ENCODE measurements at places on chromosomes 13 and 19.

DNA sequence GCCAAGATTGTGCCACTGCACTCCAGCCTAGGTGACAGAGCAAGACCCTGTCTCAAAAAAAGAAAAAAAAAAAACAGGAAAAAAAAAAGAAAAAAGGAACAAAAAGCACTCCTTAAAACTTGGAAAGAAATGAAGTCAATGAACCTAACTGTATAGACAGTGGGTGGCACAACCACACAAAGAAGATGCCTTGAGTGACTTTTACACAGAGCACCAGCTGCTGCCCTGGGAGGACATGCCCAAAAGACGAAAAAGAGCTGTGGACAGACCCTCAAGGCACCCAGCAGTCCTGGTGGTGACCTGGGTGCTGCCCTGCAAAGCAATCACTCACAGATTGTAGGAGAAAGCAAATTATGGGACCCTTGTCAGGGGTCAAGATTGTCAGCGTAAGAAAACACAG lies 5.9 kb upstream of the LAMP1 start:
- no peak for ATAC-seq

GRCh38 chr19:53552001-53552721 lies 14.2 kb downstream of the ZNF331 start:
- no peak for ATAC-seq

- peak; percentile 37 for ATAC-seq
Observed at GRCh38 chr13:37194428-37194861, 89.0 kb upstream of the CSNK1A1L start.

DNA sequence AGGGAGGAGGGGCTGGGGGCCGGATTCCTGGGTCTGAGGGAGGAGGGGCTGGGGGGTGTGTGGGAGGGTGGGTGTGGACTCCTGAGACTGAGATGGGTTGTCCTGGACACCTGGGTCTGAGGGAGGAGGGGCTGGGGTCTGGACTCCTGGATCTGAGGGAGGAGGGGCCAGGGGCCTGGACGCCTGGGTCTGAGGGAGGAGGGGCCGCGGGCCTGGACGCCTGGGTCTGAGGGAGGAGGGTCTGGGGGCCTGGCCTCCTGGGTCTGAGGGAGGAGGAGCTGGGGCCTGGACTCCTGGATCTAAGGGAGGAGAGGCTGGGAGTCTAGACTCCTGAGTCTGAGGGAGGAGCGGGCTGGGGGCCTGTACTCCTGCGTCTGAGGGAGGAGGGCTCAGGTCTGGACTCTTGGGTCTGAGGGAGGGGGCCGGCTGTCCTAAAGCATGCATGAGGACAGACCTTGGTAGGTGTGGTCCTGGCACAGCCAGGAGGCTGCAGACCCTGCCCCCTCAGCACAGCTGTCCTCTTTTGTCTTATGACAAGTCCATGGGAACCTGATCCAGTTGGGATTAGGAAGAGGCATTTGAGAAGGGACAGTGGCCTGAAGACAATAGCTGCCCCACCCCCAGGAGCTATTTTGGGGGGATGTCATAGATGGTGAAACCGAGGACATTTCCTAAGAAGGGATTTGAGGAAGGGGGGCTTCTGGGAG lies 1.3 kb downstream of the TNNT1 start:
- no peak for ATAC-seq

DNA sequence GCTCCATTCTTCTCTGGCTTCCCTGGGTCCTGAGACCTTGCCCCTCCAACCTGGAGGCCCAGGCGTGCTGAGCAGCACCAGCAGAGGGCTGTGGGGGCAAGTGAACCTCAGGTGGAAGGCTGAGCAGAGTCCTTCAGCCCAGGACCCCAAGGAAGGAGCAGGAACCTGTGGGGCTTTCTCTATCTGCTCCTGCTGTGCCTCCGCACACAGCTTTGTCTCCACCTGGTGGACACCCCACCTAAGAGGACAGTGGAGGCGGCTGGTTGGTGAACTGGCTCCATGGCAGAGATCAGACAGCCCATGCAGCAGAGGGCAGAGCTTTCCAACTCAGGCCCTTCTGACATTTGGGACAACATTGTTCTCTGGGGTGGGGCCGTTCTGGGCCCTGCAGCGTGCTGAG lies 19.7 kb downstream of the ZFR2 start:
- ATAC-seq: peak; percentile 76

DNA sequence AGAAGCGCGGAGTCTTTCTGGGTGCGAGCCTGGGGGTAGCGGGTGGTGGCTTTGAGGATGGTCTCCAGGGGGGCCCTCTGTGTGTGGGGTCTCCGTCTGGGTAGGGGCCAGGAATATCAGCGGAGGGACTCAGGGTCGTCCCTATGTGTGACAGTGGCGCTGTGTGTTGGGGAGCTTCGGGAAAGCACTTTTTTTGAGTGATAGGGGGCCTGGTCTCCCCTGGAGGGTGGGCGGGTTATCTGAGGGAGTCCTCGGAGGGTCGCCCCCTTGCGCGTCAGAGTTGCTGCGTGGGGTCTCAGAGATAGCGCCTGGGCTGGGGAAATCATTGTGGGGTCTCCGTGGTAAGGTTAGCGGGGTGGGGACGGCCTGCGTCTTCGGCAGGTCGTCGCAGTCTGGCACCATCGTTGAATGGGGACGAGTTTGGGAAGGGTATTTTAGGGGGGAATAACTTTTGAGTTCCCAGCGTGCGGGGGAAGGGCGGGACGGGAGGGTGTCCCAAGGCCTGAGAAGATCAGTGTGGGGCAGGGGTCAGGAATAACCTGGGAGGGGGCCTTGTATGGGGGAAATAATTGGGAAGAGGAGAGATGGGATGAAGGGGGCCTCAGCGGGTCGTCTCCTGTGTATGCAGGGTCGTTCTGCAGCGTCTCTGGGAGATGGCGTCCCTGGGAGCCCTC lies 857 bp downstream of the IER2 start:
- ATAC-seq: no peak

- no peak for ATAC-seq
Observed at GRCh38 chr13:27961227-27962085, 7.7 kb downstream of the CDX2 start.

GRCh38 chr19:33287438-33287837 lies 14.9 kb downstream of the CEBPA start:
- ATAC-seq: no peak

GRCh38 chr13:102757006-102757405 lies 16.6 kb downstream of the TEX30 start:
- ATAC-seq: no peak

DNA sequence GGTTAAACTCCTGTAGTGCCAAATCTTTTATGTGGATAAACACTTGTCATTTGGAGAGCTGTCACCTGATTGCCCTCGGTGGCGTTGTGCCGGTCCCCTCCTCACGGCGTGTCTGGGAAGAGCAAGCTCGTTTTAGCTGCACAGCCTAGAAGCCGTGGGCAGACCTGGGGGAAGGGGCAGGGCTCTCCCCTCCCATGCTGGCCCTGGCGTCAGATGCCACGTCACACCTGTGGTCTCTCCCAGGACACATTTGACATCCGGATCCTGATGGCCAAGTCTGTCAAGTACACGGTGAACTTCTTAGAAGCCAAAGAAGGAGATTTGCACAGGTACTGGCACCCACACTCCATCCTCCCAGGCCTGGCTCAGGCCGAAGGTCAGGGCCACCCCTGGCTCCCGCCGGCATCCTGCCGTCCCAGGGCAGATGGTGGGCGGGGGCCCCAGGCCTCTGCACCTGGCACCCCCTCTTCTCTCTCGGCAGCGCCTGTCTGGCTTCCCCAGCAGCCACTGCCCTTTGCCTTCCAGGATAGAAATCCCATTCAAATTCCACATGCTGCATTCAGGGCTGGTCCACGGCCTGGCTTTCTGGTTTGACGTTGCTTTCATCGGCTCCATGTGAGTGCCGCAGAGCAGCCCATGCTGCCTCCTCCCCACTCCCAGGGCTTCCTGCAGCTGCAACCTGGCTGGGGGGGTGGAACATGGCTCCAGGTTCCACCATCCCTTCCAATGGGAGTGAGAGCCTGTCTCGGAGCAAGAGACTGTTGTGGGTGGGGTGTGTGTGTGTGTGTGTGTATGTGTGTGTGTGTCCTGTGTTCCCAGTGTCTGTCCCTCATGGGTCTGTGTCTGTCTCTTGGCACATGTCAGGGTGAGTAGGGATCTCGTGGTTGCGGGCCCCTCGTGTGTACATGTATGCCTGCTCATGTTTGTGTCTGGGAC lies 8.8 kb downstream of the YIPF2 start:
- ATAC-seq: no peak

- no peak for ATAC-seq
Observed at GRCh38 chr13:40439928-40440327, 226.5 kb downstream of the FOXO1 start.

DNA sequence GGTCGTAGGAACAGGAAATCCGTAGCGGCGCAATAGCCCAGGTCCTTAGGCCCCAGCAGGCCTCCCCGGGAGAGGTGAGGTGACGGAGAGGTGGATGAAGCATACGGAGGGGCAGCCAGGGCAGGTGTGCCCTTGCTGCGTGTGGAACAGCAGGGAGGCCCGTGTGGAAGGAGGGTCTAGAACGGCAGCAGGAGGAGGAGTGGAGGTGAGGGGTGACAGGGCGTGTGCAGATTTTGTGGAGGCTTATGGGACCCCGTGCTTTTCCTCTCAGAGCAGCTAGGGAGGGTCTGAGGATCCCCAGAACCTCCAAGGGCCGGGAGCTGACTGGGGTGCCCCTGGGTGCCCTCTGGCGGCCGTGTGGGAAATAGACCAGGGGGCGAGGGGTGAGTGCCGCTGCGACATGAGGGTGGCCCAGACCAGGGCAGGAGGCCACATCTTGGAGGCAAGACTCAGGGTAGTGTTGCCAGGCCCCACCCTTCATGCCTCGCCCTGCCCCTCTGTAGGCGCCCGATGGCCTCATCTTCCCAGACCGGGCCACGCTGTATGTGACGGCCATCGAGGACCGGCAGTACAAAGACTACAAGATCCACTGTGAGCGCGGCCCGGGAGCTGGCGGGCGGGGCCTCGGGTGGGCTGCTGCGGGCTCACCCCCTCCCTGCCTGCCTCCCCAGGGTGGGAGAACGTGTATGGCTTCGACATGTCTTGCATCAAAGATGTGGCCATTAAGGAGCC lies 5.0 kb upstream of the ADM5 start:
- ATAC-seq: peak; percentile 32

DNA sequence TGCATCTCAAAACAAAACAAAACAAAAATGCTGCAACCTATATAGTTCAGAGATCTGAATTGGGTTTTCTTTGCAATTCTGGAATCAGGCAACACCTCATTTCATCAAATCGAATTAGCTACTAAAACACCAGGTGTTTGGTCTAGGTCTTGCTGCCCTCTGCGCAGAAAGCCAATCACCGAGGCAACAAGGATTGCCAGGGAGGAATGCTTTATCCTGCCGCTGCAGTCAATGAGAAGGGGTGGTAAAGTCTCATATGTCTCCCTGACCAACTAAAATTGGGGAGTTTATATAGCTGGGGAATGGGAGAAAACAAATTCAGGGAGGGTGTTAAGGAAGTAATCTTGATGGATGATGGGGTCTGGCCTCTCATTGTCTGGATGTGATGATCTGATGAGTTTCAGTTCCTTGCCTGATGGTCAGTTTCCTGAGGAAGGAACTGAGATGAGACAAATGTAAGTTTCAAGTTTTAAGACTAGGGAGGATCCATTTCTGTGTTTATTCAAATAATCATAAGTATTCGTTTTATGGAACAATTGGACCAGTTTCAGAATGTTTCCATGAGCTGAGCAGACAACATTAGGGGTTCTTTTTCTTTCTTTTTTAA lies 5.0 kb upstream of the YJU2 start:
- ATAC-seq: no peak

DNA sequence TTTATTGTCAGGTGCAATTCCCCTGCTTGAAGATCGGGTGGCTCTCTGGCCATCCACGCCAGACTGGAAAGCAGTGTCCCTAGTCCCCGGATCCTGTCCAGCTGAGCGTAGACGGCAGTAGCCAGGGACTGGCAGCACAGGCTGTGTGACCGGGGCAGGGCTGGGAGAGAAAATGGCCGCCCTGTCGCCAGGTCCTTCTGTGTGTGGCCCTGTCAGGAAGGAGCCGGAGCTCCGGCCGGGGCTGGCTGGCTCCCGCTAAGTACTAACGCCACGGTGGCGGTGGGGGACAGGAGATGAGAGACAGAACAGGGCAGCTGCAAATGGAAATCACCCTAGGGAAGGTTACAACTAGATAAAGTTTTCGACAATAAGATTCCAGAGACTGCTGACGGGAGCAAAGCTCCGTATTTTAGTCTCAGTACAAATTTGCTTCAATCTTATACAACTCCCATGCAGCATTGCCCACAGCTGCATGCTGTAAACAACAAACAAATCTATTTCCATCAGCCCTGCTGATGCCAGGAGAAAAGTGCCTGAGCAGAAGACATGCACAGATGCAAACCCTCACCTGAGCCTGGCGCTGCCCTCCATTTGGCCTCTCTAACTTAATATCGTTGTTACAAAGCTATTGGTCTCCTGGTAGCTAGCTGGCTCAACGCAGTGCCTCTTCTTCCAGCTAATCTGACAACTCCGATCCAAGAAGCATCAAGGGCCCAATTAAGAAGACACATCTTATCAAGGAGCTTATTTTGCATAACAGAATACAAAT lies 253.0 kb downstream of the TSHZ3 start:
- no peak for ATAC-seq

GRCh38 chr19:34888091-34888490 lies 38.6 kb upstream of the ZNF30 start:
- no peak for ATAC-seq

DNA sequence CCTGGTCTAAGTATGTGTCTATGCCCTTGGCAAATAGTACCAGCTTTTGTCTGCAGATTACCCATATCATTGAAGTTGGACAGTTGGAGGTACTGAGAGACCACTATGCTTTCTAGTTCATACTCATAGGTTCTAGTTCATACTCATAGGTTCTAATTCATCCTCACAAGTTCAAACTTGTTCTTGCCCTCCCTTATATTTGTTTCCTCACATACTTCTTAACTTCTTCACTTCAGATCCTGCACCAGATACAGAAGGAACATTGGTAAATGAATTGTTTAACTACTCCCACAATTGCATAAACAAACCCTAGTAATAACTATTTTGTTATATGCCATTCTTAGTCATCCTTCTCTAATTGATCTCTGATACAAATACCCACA lies 172.2 kb downstream of the SLITRK1 start:
- no peak for ATAC-seq

GRCh38 chr13:112596235-112596634 lies 8.3 kb upstream of the TUBGCP3 start:
- no peak for ATAC-seq

DNA sequence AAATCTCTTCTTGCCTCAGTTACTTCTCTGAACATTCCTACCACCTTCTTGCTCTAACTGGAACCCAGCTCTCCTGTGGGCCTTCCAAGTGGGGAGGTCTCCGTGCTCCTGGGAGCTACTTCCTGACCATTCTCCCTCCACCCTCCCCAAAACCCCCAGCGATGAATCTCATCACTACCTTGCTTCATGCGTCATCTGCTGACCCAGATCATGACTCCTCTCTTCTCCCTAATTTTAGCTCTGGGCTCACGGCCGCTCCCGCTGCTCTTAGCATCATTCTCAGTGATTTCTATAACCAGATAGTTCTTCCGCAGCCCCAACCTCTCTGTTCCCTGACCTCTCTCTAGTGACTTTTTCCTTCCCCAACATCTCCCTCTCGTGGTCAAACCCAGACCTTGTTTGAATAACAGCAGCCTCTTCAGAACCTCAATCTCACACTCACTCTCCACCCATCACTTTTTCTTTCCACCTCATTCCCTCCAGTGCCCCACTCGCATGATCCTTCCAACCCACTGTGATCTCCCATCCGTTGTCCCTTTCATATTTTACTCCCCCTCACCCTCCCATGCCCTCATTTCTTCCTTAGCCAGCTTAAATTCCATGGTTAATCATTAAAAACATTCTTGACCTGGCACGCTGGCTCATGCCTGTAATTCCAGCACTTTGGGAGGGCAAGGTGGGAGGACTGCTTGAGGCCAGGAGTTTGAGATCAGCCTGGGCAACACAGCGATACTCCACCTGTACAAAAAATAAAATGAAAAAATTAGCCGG lies 21.8 kb downstream of the MRPS12 start:
- ATAC-seq: no peak

Measured in SK-N-SH treated with all-trans-retinoic acid at 6 μM for 48 hours (cell line).